ENCODE measurements at places on chromosomes 1 and 21. TPM values are rescaled to one million over a fixed set of nuclear protein-coding genes. Genes with fewer than 3 reads are reported as not detected.

The CDA gene
- 41.9 TPM for total RNA-seq

- peak overlapping the region; percentile 57 for H3K4me3 ChIP-seq
- 0 out of 2 replicates have a peak, but pooled peaks cover 5% of the 10 kb centered on the region for H3K36me3 ChIP-seq
- no peaks in the 10 kb centered on the region for H3K27me3 ChIP-seq
- DNase-seq = no peak
- no peaks in the 10 kb centered on the region for H3K4me1 ChIP-seq
Observed at GRCh38 chr1:7784492-7785071, 491 bp downstream of the PER3 start.

The LIX1L gene
- 0.50 TPM for total RNA-seq

DNA sequence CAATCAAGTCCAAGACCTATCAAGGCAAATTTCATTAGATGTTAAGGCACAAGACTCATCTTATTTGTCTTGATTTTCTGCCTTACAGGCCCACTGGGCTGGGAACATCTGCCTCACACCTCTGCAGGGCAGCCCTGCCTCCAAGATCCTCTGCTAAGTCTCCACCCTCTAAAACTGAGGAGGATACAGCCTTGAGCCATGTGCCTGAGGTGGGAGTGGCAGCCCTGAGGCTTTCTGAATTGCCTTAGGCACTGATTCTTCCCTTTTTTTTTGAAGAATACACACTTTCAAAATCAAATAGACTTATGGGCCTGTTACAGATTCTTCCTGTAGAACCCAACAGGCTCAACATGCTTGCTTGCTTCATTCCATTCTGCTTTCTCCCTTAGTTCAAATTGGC is 544.3 kb upstream of the ADAMTS5 start:
- no peak overlapping the region for H3K27ac ChIP-seq
- no peak for DNase-seq
- H3K4me1 ChIP-seq = no peaks in the 10 kb centered on the region
- H3K27me3 ChIP-seq = no peaks in the 10 kb centered on the region
- no peaks in the 10 kb centered on the region for H3K36me3 ChIP-seq
- H3K4me3 ChIP-seq = no peak overlapping the region

The C1orf226 gene
- total RNA-seq = 11.3 TPM

The CHIA gene
- total RNA-seq = not detected

The PTCH2 gene
- total RNA-seq = 0.83 TPM

DNA sequence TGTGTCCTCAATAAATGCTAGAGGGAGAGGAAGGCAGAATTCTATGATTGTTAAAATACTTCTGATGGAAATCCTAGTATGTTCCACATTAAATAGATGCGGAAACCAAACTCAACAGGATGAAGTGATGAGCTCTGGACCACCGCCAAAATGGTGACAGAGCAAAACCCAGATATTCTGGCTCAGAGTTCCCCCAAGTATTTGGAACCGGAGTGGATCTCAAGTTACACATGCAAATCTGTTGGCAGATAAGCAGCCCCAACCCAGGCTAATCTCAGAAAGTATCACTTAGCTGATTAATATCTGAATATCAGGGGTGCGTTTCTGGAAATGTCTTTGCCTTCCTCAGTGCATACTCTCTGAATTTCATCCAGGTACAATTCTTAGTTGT is 17.4 kb upstream of the GRHL3 start:
- no peak overlapping the region for H3K27ac ChIP-seq
- no peaks in the 10 kb centered on the region for H3K27me3 ChIP-seq
- no peak for DNase-seq
- H3K36me3 ChIP-seq = no peaks in the 10 kb centered on the region

DNA sequence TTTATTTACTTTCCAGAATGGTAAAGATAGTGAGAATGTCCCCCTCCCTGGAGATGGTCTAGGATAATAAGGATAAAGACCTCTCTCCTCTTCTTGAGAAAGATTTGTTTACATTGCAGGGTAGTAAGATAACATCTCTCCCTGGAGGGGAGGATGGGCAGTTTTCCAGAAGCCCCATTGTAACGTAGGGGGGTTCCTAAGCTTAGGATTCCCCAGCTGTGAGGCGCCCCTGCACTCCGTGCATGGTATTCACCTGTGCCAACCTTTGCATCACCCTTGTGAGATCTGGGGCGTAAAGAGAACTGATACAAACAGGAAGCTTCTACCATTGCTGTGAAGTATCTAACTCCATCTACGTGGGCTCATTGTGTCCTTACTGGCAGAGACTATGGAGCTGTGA is 148.7 kb upstream of the DNAH14 start:
- no peaks in the 10 kb centered on the region for H3K36me3 ChIP-seq
- H3K27ac ChIP-seq = no peak overlapping the region
- no peak overlapping the region for H3K4me3 ChIP-seq
- DNase-seq = no peak

The BTBD8 gene
- 8.1 TPM for total RNA-seq

The CRB1 gene
- total RNA-seq = 0.18 TPM

All from PC-9 (cell line).